ENCODE measurements at places on chromosomes 5 and 9.

GRCh38 chr5:97090944-97091343, 51.5 kb downstream of the LIX1 start:
- DNase-seq = no peak

DNA sequence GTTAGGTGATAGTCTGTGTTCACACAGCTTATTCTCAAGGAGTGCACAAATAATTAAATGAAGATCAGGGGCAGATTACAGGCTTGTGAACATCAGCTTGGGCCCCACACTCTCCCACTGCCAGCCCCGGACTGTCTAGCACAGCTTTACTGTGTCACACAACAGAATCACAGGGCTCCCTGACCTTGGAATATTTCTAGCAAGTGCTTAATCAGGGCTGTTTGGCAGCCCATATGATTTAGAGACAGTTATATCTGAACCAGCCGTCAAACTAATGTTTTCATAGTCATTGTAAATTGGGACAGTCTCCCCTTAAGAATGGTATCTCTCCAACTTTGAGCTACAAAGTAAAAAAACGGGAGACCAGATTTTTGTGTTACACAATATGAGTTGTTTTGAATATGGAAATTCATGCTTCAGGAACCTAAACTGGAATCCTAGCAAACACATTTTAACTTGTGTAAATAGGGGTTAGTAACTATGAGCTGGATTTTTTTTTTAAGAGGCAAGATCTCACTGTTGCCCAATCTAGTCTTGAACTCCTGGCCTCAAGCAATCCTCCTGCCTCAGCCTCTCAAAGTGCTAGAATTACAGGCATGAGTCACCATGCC, 517.6 kb downstream of the BNC2 start:
- DNase-seq = no peak

DNA sequence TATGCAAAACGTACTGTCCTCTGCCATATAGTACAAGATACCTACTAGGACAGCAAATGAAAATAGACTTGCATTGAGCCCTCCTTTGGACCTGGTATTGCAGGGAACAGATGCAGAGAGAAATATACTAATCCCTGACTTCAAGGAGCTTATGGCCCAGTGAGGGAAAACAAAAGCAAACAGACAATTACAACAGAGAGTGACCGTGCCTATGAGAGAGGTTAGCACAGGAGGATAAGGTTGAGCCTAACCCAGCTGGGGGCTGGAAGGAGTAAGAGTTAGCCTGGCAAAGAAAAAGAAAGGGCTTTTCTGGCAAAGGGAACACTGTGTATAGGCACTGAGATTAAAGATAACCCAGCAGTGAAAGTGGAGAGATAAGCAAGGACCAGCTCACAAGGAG, 5.5 kb downstream of the CDC26 start:
- DNase-seq = no peak

DNA sequence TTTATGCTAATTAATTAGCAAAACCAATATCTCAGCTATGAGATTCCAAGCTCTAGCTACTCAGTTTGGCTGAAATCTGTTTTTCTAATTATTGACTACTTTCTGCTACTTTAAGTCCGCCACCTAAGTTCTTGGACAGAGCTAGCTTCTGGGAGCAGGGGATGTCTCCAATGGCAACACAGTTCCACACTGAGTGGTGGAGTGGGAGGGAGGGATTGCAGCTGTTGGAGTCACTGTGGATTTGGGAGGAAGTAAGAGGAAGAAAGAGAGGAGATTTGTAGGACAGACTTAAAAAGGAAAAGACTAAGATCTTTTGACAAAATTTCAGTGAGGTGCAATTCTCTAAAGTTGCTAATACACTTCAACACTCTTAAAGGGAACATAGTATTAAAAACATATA, 450.8 kb downstream of the NFIB start:
- no peak for DNase-seq

DNA sequence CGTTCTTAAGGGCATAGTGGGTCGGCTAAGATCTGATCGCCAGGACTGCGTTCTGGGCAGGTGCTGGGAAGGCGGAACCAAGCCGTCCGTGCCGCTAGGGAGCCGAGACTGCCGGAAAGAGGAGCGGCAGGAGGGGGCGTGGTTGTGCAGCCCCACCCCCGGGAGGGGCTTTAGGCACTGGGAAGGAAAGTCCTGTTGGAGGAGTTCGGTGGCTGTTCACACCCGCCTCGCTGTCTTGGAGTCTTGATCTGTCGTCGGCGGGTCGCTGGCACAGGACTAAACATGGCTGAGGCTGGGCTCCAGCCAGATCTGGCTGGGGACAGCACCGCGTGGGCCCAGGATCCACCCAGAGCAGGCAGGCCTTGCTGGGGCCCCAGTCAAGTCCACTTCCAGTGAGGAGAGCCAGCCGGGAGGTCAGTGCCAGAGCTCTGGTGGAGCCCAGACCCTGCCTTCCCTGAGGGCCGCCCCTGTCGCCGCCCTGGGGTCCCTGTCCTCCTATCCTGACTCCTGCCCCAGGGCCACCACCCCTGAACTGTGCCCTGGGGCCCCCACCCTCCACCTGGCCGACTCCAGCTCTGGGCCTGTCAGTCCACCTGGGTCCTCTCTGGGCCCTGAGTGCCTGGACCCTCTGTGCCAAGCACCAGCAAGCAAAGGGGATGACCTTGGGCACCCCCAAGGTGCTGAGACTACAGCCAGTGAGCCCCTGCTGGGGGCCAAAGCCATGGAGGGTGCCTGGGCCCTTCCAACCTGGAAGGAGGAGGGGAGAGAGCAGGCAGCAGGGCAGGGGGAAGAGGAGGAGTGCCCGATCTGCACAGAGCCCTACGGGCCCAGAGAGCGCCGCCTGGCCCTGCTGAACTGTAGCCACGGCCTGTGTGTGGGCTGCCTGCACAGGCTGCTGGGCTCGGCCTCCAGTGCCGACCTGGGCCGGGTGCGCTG, 4.5 kb downstream of the RNF208 start:
- DNase-seq = no peak

DNA sequence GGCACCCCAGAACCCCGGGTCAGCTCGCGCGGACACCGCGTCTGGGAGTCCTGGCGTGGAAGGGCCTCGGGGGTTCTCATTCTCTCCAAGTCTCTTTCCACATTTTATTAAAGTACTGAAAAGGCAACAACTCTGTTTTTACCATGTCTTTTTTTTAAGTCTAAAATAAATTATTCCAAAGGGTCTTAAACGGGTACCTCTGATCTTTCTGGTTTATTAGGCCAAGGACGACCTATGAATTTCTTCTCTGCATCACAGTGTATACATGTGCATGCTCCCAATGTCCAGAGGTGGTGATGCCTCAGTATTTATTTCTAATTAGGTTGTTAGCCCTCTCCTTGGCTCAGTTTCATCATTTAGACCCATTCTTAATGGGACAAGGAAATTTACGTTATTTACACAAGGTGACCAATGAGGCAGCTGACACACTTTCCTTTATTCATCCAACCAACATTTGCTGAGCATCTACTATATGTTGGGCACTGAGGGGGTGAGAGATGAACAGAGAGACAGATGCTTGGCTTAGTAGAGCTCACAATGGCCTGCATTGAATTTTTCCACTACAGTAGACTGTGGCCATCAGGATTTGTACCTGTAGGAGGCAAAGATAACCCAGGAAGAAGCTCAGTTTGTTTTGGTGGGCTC, 7.6 kb upstream of the OTP start:
- DNase-seq = no peak

DNA sequence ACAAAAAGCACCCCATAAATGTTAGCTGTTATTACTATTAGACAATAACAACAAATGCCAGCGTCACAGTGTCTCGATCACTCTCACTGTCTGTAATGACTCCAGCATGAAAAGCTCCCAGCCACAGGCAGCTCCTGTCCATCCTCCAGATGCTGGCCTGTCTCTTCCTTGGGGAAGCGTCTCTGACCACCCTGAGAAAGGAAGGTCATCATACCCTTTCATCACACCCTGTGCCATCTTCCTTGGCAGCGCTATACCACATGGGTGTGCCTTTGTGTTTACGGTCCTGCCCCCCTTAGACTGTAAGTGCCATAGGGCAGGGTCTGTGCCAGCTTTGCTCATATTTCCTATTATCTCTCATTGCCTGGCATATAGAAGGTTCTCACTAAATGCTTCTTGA, 90.6 kb downstream of the PRRT1B start:
- DNase-seq = no peak

DNA sequence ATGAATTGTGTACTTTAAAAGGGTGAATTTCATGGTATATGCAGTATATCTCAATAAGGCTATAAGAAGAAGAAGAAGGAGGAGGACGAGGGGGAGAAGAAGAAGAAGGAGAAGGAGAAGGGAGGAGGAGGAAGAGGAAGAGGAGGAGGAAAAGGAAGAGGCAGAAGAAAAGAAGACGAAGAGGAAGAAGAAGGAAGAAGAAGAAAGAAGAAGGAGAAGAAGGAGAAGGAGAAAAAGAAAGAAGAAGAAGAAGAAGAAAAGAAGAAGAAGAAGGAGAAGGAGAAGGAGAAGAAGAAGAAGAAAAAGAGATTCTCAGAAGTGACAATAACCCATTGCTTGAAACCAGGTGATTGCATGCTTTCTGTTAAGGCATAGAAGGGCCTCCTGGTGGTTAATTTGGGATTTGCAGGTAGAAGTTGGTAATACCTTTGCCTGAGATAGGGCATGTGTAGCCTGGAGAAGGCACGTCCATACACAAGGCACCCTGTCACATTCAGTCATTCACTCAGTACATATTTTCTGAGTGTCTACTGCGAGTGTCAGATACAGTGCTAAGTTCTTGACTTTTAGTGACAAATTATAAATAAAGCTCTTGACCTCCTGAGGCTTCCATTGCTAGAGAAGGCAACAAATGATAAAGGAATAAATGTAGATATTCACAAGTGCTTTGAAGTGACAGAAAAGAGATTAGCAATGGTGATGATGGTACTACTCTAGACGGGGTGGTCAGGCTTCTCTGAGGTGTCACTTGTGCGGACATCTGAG, 231.3 kb downstream of the NPR3 start:
- no peak for DNase-seq

DNA sequence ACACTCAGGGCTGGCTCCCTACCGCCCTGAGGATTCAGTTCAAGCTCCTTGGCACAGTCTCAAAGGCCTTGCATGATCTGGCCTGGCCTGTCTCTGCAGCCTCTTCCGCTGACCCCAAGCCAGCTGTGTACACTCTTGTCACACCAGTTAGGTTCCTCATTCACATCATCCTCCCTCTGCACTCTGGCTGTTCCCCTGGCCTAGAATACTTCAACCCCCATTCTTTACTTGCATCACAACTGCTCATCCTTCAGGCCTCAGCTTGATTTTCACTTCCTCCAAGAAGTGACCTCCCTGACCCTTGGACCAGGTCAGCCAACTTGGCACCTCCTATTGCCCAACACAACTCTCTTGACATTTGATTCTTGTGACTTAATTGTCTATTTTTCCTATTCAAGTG, 18.9 kb upstream of the PFDN1 start:
- no peak for DNase-seq

DNA sequence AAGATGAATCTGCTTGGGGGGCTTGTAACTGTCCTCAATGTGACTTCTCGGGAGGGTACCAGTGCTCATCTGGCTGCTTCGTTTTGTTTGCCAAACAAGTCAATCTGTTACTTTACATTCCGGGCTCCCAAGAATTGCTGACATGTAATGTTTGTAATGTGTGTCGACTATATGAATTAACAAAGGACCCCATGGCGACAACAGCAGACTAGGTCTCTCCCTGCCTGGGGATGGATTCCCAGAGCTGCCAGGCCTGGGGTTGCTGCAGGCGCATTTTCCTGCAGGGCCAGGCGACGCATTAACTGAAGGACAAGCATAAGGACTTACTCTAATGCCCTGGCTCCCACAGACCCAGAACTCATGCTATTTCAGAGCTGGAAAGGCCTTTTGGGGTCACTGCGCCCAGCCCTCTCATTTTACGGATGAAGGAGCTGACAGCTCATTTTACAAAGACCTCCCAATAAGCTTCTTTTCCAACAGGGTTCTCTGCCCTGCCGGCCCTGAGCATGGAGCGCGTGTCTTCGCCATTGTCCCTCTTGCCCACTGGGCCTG, 214.8 kb downstream of the TTLL11 start:
- no peak for DNase-seq

- no peak for DNase-seq
These were observed 46.5 kb upstream of the GDNF start for GRCh38 chr5:37886242-37886905.

GRCh38 chr9:70525519-70525918, 111.1 kb upstream of the KLF9 start:
- DNase-seq = no peak

DNA sequence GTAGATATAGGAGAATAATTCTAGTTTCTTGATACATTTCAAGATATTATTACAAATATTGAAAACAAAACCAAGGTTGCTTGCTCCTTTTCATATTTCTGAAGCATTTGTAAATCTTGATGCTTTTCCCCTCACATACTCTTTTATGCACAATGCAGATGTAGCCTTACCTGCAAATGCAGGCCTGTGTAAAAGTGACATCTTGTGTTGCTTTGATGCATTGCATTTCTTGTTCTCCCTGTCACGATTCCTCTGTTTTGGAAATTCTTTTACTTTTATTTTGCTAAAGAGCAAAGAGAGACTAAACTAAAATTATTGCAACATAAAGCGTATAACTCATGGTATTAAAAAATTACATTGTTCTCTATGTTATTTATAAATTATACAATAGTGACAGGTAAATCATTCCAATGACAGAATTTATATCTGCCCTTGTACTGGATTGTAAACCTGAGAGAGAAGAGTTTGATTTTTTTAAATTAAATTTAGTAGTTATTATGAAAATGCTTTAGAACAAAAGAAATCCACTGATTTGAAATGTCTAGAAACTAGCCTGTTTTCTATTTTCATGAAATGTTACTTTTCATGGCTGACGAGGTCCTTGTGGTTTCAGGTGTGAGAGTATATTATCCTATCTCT, 970.0 kb downstream of the MAT2B start:
- no peak for DNase-seq

- no peak for DNase-seq
These were observed 459.5 kb upstream of the PTGER4 start for GRCh38 chr5:40220260-40220659.

- no peak for DNase-seq
These were observed 6.4 kb downstream of the SOWAHA start for GRCh38 chr5:132819468-132819867.

GRCh38 chr9:27291292-27291691, 5.7 kb downstream of the EQTN start:
- no peak for DNase-seq

DNA sequence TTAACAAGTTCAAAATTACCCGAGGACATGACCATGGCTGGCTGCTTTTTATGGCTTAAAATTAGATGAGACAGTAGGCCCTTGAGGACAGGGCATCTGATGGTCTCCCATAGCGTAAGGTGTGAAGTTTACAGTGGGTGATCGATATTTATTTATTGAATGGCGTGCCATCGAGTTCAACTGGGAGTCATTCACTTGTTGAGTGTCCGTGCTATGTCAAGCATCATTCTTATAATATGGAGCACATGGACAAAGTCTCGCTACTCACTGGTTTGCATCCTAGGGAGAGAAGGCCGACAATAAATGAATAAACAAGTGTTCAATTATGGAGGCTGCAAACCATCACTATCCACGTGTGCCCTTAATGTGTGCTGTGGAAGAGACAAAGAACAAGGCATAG, 277.2 kb downstream of the ARHGEF28 start:
- no peak for DNase-seq

DNA sequence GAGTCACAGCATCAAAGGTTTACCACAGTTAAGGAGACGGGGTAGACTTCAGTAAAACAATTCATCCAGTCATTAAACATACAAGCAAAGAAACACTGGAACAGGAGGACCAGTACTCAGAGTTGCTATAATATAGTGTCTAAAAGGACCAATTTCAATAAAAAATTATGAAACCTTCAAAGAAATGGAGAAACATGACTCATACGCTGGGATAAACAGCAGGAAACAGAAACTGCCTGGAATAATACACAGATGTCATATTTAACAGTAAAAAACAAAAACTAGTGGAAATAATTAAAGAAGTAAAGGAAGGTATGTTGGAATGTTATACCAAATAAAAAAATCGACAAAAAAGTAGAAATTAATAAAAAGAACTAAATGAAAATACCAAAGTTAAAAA, 1075.9 kb downstream of the NR2F1-AS1 start:
- no peak for DNase-seq
